ENCODE measurements at places on chromosomes 1 and 21.

- no peak for DNase-seq
Measured at GRCh38 chr1:63758791-63759190, 15.0 kb upstream of the ROR1 start.

GRCh38 chr1:20093940-20094391, 24.0 kb downstream of the PLA2G5 start:
- no peak for DNase-seq

- no peak for DNase-seq
Measured at GRCh38 chr1:61754545-61754944, 12.3 kb downstream of the PATJ start.

DNA sequence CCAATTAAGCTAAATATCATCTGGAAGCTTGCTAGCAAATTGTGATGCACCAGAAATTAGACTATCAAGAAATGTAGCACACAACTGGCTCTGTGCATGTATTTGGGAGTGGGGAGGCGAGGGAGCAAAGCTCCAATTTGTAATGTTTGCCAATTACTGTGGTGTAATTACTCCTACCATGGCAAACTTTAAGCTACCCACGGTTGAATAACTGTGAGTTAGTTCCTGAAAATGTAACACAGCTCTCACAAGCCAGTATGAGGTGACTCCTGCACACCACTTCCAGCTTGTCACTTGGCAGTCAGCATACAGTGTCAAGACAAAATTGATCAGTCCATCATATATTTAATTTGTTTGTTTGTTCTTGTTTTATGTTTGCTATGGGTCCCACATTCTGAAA, 141.2 kb downstream of the TM2D1 start:
- no peak for DNase-seq

DNA sequence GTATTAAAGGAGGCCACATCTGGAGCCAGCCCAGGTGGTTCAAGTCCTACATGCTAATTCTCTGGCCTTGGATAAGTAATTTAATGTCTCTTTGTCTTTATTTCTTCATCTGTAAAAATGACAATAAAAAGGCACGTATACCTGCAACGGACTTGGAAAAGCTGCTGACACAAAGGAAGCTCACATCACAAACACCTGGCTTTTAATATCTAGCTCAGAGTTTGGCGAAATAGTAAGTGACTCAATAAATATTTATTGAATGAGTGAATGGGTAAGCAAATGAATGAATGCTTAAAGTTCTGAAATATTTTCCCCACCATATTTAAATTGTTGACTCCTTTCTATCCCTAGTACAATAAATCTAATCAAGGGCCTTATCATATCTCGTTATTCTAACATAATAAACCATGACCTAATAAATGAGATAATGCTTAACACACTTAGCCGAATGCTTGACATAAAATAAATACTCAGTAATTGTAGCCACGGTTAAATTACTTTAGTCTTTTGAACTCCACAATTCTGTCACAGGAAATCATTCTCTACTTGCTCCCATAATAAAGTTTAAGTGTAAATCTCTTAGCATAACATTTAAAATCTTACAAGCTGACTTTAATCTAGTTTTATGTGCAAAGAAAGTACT, 74.7 kb upstream of the PALMD start:
- no peak for DNase-seq

GRCh38 chr1:194114288-194114687, 927.9 kb upstream of the B3GALT2 start:
- no peak for DNase-seq

DNA sequence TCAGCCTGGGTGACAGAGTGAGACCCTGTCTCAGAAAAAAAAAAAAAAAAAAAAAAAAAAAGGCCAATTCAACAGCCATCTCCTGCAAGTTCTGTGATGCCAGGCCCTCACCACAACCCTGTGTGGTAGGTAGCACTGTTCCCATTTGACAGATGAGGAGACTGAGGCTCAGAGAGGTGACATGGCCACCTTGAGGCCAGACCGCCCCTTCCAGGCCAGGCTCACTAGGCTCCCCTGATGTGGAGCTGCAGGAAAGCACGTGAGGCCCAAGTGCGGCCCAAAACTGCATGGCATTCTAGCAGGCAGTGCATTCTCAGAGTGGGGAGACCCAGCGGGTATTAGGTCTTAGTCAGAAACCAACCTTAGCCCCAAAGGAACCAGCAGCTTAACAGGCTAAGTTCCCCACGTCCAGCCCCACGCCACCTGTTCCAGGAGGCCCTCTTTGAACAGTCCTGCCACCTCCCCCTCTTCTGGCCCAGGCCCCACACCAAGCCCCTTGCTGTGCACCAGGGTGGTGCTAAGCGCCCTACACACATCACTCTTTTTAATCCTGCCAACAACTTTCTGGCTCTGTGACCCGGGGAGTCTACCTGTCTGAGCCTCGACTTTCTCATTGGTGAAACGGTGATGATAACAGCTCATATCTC, 11.7 kb upstream of the ECE1 start:
- DNase-seq, result no peak

GRCh38 chr1:33473900-33474299, 1.5 kb downstream of the ZSCAN20 start:
- no peak for DNase-seq

- no peak for DNase-seq
Measured at GRCh38 chr21:39016740-39017315, 166.4 kb downstream of the PSMG1 start.

GRCh38 chr1:227323967-227324268, 5.6 kb upstream of the CDC42BPA start:
- DNase-seq, result no peak

Data from 8988T (cell line).